ENCODE measurements at places on chromosomes 3 and 15.

DNA sequence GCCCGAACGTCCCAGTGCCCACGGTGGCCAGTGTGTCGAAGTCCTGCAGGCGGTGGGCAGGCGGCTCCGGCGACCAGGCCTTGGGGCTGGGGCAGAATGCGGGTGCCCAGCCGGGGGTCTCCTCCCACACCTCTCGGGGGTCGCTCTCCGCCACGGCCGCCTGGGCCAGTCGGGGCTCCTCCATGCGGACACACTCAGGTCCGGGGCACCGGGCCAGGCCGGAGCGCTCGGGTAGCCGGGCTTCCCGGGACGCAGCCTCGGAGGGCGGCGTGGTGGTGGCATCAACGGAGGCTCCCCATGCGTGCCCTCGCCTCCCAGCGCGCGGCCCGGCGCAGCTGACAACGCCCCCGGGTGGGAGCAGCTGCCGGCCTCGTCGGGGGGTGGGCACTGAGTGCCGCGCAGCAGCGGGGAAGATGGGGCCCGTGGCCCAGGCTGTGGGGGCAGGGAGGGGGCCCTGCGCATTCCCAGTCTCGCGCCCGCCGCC lies 30.1 kb upstream of the CERS3 start:
- DNase-seq: no peak

GRCh38 chr3:59704292-59704691 lies 654.5 kb upstream of the CFAP20DC start:
- DNase-seq: no peak

DNA sequence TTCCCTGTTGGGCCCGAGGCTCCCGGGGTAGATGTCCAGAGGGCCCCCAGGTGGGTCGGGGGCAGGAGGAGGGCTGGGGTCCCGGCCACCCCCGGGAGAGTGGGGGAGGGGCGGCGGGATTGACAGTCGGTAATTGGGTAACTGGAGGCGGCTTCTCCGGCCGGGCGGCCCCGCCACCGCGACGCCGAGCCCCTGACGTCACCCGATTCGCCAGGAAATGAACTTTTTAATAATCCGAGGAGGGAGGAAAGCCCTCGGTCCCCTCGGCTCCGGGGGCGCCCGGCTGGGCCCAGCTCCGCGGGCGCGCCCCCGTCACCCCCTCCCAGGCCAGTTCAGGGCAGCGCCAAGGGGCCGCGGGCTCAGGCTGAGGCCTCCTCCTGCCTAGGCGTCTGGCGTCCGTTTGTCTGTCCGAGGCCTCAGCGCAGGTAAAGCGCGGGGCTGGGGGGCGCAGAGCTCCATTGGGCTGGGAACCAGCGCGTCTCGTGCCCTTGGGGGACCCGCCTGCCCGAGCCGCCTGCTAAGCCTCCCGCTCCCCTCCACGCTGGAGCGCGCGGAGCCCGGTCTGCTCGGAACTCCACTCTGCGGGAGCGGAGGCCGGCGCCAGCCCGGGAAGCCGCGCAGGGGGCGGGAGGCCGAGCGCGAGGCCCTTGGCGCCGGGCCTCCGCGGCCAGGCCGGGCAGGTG lies 3.9 kb downstream of the GATA2 start:
- no peak for DNase-seq

GRCh38 chr3:9736831-9737230 lies 5.3 kb downstream of the BRPF1 start:
- no peak for DNase-seq

DNA sequence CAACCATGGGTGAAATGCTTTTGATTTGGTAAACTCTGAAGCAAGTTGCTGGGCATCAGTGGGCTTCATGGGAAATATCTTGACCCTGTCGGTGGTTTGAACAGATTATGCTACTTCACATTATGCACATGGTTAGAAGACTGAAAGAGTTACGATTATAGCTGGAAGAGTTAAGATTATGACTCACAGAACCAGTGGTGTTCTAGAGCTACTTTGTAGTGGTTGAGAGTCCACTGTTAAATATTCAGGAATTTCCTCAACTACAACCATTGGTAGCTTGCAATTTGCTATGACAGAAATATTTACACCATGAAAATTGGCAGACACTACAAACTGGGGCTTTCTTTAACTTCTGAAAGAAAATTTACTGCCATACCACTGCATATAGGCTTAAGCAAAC lies 99.3 kb downstream of the GADL1 start:
- no peak for DNase-seq

- no peak for DNase-seq
Observed at GRCh38 chr3:158909870-158910269, 108.0 kb downstream of the MFSD1 start.
